ENCODE measurements at places on chromosomes 11 and 22.

DNA sequence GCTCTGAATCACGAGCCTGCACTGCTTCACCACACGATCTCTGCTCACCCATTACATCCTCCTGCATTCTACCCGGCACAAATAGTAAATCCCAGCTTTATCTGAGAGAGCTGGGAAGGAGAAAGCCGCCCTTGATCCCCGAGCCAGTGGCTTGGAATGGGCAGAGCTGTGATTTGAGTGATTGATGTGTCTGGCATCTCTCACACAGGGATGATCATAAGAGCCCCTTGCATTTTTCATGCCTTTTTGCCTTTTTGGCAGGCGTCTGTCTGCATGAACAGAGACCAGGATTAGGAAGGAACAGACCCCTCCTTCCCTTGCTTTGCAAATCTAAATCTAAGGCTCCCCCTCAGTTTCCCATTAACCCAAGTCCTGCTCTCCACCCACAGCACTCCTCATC lies 945.3 kb downstream of the NTM start:
- DNase-seq: no peak

DNA sequence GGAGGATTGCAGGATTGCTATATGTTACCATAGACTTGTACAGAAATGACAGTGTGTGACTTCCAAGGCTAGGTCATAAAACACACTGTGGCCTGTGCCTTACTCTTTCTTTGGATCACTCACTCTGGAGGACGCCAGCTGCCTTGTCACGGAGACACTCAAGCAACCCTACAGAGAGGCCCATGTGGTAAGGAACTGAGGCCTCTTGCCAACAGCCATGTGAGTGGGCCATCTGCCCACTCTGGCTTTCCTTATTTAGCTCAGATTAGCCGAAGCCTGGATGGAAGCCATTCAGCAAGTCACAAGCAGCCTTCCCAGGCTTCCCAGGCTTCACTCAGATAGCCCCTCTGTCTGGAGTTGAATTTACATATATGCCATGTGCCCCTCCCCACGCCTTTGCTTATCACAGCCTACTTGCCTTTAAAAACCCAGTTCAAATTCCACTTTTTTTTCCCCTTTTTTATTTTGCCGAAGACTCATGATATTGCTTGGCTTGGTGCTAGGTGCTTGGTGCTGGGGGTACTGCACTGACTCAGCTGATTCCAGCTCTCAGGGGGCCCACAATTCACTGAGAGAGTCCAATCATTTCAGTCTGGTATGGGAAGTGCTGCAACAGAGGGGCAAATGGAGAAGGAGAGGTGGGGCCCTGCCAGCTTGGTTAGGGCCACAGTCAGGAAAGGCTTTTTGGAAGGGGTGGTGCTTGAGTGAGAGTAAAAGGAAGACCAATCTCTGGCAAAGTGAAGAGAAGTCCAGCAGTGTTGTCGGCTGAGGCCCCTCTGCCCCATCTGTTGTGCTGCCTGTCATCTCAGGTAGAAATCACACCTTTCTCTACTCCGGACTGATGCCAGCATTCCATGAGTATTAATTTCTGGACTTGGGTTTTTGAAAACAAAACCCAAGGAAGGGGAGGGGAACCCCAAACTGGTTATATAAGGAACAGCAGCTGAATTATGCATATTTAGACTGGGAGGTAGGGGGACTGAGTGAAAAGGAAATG lies 14.5 kb upstream of the P4HA3 start:
- DNase-seq: peak; percentile 92

- DNase-seq: no peak
Observed at GRCh38 chr11:125443767-125444311, 52.2 kb downstream of the FEZ1 start.

- DNase-seq: no peak
Observed at GRCh38 chr11:113472471-113472870, 2.7 kb downstream of the DRD2 start.

DNA sequence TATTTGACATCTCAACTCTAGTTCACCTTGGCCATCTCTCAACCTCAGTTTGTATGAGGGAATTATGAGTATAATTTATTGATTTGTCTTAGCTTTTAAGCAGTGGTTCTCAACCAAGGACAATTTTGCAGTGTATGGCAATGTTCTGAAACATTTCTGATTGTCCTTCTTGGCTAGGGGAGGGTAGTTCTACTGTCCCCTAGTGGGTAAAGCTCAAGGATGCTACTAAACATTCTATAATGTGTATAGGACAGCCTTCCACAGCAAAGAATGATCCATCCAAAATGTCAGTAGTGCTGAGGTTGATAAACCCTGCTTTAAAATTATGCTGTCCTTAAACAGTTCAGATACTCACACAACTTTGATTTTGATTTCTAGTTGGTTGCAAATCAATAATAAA lies 78.1 kb upstream of the ALKBH3 start:
- peak; percentile 28 for DNase-seq

DNA sequence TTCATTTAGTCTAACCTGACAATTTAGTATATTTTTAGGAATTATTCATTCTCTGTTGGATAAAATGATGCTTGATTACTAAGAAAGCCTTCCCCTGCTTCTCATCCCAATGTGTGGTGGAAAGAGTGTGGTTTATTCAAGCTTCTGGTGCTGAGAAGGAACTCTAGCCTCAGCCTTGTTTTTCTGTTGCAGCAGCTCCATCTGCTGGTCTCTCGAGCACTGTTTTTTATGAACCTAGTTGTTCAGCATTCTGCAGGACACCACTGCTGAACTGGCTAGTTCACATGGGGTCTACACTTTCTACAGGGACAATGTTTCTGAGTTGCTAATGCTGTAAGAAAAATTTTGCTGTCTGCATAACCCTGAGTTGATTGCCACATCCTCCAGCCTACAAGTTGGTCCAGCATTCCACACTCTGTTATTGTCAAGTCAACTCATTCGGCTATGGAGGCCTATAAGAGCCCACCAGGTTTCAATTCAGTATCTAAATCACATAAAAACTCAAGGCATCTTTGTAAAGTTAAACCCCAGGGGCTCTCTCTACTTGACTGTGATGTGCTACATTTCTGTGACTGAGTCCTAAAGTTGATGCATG lies 14.3 kb downstream of the OR2AG2 start:
- DNase-seq: peak; percentile 42

DNA sequence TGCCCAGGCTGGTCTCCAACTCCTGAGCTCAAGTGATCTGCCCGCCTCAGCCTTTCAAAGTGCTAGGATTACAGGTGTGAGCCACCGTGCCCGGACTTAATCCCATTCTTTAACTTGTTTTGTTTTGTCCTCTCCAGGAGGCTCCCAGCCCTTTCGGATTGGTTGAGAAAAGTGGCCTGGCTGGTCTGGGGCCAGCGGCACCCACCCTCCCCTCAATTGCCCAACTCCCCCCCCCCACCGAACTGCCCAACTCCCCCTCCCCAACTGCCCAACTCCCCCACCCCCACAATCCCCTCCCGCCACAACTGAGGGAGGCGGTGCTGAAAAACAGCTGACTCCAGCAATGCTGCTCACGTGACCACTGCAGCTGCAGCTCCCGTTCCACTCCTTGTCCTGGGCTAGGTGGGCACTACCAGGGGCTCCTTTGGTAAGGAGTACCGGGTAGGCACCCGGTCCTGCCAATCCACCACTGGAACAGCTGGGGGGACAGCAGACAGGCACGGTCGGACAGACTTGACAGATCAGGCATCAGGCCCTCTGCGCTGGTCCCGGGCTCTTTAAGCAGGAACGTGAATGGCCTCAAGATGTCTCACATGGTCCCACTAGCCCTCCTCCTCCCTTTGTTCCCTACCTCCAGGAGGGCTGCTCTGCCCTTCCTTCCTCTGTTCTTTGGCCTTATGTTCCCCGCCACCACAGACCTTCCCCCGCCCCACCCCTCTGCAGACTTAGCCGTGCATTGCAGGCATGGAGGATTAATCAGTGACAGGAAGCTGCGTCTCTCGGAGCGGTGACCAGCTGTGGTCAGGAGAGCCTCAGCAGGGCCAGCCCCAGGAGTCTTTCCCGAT lies at the start of gene TCN2:
Gene TCN2 (plus strand): TSS at position 720 of the 845 bp plus-strand sequence. CDS start 158 bp downstream, outside the sequence.
- peak; percentile 57 for DNase-seq

GRCh38 chr11:44760917-44761550 lies 34.3 kb downstream of the TSPAN18 start:
- peak; percentile 85 for DNase-seq

- no peak for DNase-seq
Observed at GRCh38 chr22:32342977-32343376, 14.7 kb upstream of the RFPL3 start.

- no peak for DNase-seq
Observed at GRCh38 chr11:57815877-57816276, 54.3 kb downstream of the CTNND1 start.

DNA sequence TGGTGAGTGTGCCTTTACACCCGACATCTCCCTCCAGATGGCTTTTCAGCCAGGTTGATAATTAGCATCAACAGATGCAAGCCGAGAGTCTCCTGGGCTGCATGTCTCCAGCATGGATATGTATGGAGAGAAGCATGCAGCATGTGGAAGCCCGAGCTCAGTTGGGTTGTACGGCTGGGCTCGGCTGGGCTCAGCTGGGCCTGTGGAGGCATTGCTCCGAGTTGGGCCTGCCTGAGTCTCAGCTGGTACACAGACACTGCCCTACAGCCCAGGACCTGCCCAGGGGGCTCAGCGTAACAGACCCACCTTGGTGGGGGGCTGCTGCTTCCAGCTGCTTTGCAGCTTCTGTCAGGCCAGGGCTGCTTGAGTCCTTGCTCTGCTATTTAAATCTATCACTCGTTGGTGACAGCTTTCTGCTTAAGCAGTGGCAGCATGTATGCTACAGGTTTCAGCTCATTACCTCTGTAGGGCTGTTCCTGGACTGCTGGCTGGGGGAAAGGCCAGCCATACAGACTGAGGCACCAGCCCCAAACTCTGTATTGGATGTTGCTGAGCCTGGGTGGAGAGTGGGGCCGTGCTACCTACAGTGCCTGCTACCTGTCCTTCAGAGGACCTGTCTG lies 115.5 kb downstream of the TEAD1 start:
- DNase-seq: no peak

DNA sequence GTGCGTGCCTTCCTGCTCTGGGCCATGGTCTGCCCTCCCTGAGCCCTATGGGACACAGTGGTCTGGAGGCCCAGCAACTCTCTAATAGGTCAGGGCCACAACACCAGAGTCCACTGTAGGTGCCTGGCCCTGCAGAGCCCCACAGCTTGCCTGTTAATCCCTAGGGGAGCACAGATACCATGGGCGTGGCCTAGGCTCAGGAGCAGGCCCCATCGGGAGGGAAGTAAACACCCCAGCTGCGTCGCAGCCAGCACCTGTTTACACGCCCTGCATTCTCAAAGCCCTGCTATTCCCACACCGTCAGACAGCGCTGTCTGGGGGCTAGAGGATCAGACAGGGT lies 2.5 kb downstream of the KCTD17 start:
- DNase-seq: no peak

- no peak for DNase-seq
Observed at GRCh38 chr11:82539669-82540068, 194.0 kb downstream of the FAM181B start.

- no peak for DNase-seq
Observed at GRCh38 chr11:36453678-36454077, 56.4 kb downstream of the TRAF6 start.

GRCh38 chr11:68810164-68810563 lies 31.6 kb downstream of the CPT1A start:
- DNase-seq: no peak

- no peak for DNase-seq
Observed at GRCh38 chr11:66015936-66016792, 4.4 kb downstream of the CST6 start.

DNA sequence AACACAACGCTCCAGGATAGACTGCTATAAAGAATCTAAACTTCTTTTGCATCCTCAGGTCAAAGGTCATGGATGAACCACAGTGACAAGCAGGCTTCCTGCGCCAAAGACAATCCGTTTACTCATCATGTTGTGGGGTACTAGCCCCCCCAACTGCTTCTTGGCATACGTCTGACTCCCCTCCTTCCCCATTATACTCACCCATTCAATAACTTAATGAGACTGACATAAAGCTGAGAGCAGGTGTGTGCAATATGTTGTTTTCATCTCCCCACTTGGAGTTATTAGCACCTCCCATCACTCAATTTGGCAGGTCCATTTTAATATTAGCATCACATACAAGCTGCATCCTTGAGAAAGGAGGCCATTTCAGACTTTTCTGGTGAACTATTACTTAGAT lies 157.1 kb downstream of the CADM1 start:
- DNase-seq: no peak

GRCh38 chr22:20246368-20247009 lies 21.6 kb downstream of the RTN4R start:
- DNase-seq: no peak

GRCh38 chr22:41508770-41509170 lies 35.5 kb downstream of the POLR3H start:
- DNase-seq: no peak

DNA sequence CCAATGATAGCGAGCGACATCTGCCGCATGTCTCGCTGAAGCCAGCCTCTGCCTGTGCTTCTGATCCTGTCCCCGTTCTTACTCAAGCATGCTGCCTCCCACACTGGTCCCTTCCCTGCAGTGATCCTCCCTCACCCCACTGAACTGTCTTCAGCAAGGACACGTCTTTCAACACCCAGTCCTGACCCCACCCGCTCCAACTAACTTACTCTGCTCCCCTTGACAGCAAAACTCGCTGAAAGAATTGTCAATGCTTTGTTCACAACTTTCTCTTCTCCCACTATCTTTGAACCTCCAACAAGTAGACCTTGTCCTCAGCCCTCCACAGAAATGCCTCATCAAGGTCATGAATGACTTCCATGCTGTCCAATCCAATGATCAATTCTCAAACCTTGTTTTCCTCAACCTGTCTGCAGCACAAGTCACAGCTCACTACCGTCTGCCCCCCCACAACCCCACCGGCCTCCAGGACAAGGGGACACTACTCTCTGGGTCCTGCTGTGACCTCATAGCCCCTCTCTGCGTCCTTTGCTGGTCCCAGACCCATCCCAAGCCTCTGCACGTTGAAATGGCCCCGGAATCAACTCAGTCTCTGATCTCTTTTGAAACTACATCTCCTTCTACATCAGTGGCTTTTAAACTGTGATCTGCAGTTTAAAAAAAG lies 108.0 kb downstream of the MICAL3 start:
- no peak for DNase-seq

- peak; percentile 96 for DNase-seq
Observed at GRCh38 chr22:49852898-49853894, at the start of gene ZBED4. TSS of gene ZBED4 (plus strand) at chr22:49853844. CDS start at chr22:49883663, 29,819 bp downstream.

- DNase-seq: no peak
Observed at GRCh38 chr22:29334696-29335344, 19.3 kb upstream of the RASL10A start.

DNA sequence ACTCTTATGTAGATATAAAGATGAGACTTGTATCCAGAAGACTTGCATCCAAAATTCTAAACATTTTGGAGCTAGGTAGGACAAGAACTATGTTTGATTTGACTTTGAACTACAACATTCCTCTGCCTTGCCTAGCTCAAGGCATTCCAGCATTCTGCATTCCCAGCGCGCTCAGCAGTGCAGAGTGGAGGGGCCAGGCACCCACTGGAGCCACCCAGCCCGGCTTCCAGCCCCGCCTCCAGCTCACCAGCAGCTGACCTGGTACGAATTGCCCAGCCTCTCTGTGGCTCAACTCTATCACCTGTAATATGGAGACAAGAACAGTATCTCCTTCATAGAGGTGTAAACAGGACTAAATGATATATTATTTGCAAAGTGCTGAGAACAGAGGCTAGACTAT lies 28.8 kb downstream of the PRDM10 start:
- no peak for DNase-seq
